Immature natural killer cell (primary cell): ENCODE measurements at places on chromosomes 12 and 14. TPM values are rescaled to one million over a fixed set of nuclear protein-coding genes. Genes with fewer than 3 reads are reported as not detected.

- H3K27me3 ChIP-seq: peaks cover 2% of the 10 kb centered on the region
- H3K27ac ChIP-seq: no peak overlapping the region
- H3K4me1 ChIP-seq: no peaks in the 10 kb centered on the region
Observed at GRCh38 chr12:75834591-75834990, 197.0 kb downstream of the PHLDA1 start.

DNA sequence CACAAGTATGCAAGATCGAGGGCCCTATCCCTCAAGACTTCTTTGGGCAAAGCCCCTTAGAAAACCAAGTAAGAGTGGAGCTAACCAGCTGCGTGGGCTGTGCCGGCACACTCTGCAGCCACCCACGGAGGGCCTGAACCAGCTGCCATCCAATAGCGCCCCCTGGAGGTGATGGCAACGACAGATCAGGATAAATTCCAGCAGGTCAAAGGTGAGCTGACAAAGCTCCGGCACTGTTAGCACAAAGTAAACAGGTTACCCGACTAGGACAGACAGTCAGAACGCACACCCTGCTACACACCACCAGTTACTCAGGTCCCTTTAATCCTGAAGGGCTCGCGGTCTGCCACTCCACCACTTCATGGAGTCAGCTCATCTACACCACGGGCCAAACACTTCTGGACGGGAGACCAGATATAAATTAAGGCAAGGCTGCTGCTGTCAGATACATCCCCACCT, 4.9 kb downstream of the ZBTB39 start:
- DNase-seq: peak; percentile 48
- no peak overlapping the region for H3K4me3 ChIP-seq
- no peak overlapping the region for H3K27ac ChIP-seq
- H3K27me3 ChIP-seq: no peaks in the 10 kb centered on the region
- H3K36me3 ChIP-seq: peaks cover 30% of the 10 kb centered on the region

- no peaks in the 10 kb centered on the region for H3K36me3 ChIP-seq
- no peaks in the 10 kb centered on the region for H3K27me3 ChIP-seq
- H3K4me1 ChIP-seq: no peaks in the 10 kb centered on the region
- no peak for DNase-seq
- H3K27ac ChIP-seq: no peak overlapping the region
Observed at GRCh38 chr12:39915249-39915648, 190.6 kb downstream of the SLC2A13 start.

DNA sequence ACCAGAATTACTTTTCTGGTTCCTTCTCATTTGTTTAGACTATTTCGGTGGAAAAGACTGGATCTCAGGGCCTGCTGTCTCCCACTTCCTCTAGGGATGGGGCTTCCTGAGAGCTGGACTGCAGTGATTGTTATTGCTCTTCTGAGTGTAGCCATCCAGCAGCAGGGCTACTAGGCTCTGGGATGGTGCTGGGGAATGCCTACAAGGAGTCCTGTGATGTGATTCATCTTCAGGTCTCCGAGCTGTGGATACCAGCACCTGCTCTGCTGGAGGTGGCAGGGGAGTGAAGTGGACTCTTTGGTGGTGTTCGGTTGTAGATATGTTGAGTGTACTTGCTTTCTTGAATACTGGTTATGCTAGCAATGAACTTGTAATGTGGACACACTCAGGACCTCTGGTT, 42.7 kb downstream of the AEBP2 start:
- peaks cover 96% of the 10 kb centered on the region for H3K4me1 ChIP-seq
- H3K27me3 ChIP-seq: no peaks in the 10 kb centered on the region
- peak overlapping the region; percentile 41 for H3K4me3 ChIP-seq
- H3K27ac ChIP-seq: peak overlapping the region; percentile 76

Gene MYO1H
- polyA plus RNA-seq: not detected

- peaks cover 2% of the 10 kb centered on the region for H3K27me3 ChIP-seq
- no peaks in the 10 kb centered on the region for H3K36me3 ChIP-seq
- no peak overlapping the region for H3K27ac ChIP-seq
- no peak for DNase-seq
- H3K4me1 ChIP-seq: no peaks in the 10 kb centered on the region
- H3K4me3 ChIP-seq: no peak overlapping the region
Observed at GRCh38 chr12:72282721-72283120, 10.6 kb downstream of the TRHDE start.

DNA sequence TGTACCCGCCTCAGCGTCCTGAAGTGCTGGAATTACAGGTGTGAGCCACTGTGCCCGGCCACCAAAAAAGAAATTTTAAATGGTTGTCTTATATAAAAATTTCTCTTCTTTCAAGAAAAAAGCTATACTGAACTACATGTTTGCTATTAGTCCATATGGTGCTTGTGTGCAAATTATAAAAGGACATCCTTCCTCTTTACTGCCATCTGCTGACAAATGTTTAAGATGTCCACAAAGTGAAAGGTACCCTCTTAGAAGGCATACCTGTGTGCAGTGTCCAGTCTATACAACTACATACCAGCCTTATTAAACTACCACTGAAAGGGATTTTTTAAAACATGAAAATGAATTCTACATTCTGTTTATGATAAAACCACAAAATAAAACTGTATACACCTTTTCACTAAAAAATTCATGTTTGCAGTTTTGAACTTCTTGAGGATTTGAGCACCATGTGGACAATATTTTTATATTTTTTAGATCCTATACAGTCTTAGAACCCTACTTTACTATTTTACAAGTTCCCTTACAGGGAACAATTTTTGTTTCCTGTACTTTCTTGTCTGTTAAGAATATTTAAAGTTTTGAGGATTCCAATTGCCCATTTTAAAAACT, 32.8 kb upstream of the TOMM20L start:
- H3K27me3 ChIP-seq: no peaks in the 10 kb centered on the region
- H3K4me1 ChIP-seq: no peaks in the 10 kb centered on the region
- no peak overlapping the region for H3K27ac ChIP-seq
- DNase-seq: peak; percentile 7
- no peak overlapping the region for H3K4me3 ChIP-seq
- H3K36me3 ChIP-seq: peaks cover 30% of the 10 kb centered on the region

GRCh38 chr14:43539210-43539609, 967.9 kb downstream of the FSCB start:
- H3K4me1 ChIP-seq: no peaks in the 10 kb centered on the region
- peaks cover 6% of the 10 kb centered on the region for H3K36me3 ChIP-seq
- no peak for DNase-seq
- H3K4me3 ChIP-seq: no peak overlapping the region

DNA sequence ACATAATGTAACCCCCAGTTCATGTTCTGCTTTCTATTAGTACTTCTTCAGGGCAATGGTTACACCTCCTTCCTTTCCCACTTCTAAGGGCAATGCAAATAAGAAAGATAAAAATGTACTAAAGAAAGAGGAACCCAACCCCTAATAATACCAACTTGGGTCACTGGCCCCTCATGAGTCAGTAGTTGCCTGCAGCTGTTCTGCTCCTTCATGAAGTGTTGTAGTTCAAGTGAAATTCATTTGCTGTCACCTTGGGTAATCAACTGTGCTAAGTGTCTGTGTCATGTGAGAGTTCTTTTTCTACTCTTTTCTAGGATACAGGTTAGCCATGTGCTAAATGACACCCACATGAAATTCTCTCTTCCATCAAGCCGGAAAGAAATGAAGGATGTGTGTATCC, 91.8 kb downstream of the PLXNC1 start:
- H3K4me1 ChIP-seq: peaks cover 48% of the 10 kb centered on the region
- H3K27ac ChIP-seq: peak overlapping the region; percentile 19
- H3K27me3 ChIP-seq: peaks cover 4% of the 10 kb centered on the region
- DNase-seq: no peak
- peaks cover 30% of the 10 kb centered on the region for H3K36me3 ChIP-seq

- peaks cover 3% of the 10 kb centered on the region for H3K27me3 ChIP-seq
- H3K4me3 ChIP-seq: peak overlapping the region; percentile 36
- H3K36me3 ChIP-seq: peaks cover 3% of the 10 kb centered on the region
- peak; percentile 28 for DNase-seq
- H3K27ac ChIP-seq: peak overlapping the region; percentile 57
- H3K4me1 ChIP-seq: peaks cover 20% of the 10 kb centered on the region
Observed at GRCh38 chr14:102323102-102323501, 3.6 kb downstream of the ZNF839 start.

DNA sequence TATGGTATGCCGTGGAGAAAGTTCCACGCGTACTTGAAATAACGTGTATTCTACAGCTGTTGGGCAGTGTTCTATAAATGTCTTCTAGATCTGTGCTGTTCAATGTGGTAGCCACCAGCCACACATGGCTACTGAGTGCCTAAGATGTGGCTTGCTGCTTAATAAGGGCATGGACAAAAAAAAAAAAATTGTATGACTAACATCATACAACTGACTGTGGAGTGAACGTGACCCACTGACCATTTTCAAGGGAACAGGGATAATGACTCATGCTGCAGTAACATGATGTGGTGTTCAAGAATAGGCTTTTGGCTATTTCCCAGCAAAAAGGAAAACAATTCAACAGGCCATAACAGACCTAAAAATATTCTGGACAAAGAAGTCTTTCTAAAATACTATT, 13.0 kb downstream of the ATG14 start:
- no peak overlapping the region for H3K27ac ChIP-seq
- no peak for DNase-seq
- H3K4me3 ChIP-seq: no peak overlapping the region

Gene PPP1R1A
- not detected for polyA plus RNA-seq

DNA sequence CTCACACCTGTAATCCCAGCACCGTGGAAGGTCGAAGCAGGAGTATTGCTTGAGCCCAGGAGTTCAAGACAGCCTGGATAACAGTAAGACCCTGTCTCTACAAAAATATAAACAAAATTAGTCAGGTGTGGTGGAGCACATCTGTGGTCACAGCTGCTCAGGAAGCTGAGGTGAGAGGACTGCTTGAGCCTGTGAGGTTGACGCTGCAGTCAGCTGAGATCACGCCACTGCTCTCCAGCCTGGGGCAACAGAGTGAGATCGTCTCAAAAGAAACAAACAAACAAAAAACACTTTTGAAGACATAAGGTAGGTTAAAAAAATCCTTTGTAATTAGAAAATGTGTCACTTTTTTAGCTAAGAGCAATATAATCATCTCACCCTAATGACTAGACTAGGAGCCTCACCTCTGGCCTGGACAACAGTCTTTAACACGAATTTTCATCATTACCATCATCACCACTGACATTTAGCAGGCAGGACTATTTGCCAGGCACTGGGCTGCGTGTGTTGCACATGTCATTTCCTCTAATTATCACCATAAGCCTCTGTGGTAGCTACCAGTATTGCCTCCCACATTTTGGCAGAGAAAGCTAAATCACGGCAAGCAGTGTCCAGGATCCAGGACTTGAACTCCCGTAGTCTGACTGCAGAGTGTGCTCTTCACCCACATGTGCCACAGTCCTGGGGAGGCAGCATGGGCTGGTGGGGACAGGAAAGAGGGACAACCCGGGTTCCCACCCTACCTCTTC, 4.6 kb upstream of the SYCP3 start:
- H3K4me3 ChIP-seq: peak overlapping the region; percentile 41
- H3K36me3 ChIP-seq: peaks cover 29% of the 10 kb centered on the region
- DNase-seq: peak; percentile 59
- H3K27me3 ChIP-seq: peaks cover 2% of the 10 kb centered on the region
- peaks cover 30% of the 10 kb centered on the region for H3K4me1 ChIP-seq

Gene EPYC
- not detected for polyA plus RNA-seq

Gene NPFF
- not detected for polyA plus RNA-seq

Gene CD163L1
- not detected for polyA plus RNA-seq

DNA sequence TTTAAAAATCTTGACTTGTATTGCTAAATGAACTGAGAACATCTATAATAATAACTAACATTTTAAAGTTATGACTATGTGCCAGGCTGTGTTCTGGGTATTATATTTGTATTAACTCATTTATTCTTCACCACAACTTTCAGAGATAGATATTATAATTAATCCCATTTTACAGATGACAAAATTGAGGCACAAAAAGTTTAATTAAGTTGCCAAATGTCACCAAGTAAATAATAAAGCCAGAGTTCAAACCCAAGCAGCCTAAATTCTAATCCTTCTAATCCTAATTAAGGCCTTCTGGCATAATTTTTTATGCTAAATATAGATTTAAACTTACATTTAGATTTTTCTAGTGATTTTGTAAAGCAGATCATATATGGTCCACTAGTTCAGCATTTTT, 17.5 kb upstream of the TUBA1A start:
- no peaks in the 10 kb centered on the region for H3K36me3 ChIP-seq
- no peak overlapping the region for H3K27ac ChIP-seq
- peaks cover 4% of the 10 kb centered on the region for H3K4me1 ChIP-seq
- peaks cover 6% of the 10 kb centered on the region for H3K27me3 ChIP-seq

DNA sequence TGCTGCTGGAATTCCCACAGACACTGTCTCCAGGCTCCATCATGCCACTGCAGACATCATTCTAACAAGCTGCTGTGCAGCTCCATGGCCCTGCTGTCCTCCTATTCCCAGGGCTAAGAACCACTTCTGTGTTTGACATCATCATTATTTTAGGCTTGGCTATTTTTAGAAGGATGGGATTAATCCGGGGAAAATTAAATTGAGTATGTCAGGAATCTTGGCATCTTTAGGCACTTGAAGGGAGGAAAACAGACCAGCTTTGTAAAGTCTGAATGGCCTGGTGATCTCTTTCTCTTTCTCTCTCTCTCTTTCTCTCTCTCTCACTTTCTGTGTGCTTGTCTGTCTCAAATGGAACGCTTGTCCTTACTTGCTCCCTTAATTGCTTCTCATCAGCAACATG, 568.3 kb upstream of the FLRT2 start:
- H3K36me3 ChIP-seq: no peaks in the 10 kb centered on the region
- no peak overlapping the region for H3K4me3 ChIP-seq
- DNase-seq: no peak
- H3K27ac ChIP-seq: no peak overlapping the region
- H3K27me3 ChIP-seq: no peaks in the 10 kb centered on the region
- H3K4me1 ChIP-seq: no peaks in the 10 kb centered on the region

Gene PMEL
- 0.44 TPM for polyA plus RNA-seq

- no peak overlapping the region for H3K27ac ChIP-seq
- no peak overlapping the region for H3K4me3 ChIP-seq
- no peaks in the 10 kb centered on the region for H3K36me3 ChIP-seq
- no peak for DNase-seq
- no peaks in the 10 kb centered on the region for H3K4me1 ChIP-seq
Observed at GRCh38 chr14:37035401-37035800, 137.0 kb downstream of the SLC25A21 start.

Gene UBR7
- 29.8 TPM for polyA plus RNA-seq

Gene PRPH
- not detected for polyA plus RNA-seq

- H3K4me1 ChIP-seq: no peaks in the 10 kb centered on the region
- H3K36me3 ChIP-seq: no peaks in the 10 kb centered on the region
- no peak overlapping the region for H3K27ac ChIP-seq
- DNase-seq: no peak
Observed at GRCh38 chr12:109685574-109686447, 27.8 kb upstream of the FAM222A start.

GRCh38 chr12:2801044-2801783, 6.4 kb downstream of the FKBP4 start:
- peaks cover 10% of the 10 kb centered on the region for H3K27me3 ChIP-seq
- no peak for DNase-seq
- H3K27ac ChIP-seq: no peak overlapping the region
- peaks cover 20% of the 10 kb centered on the region for H3K36me3 ChIP-seq

GRCh38 chr12:76486011-76486410, 73.6 kb downstream of the OSBPL8 start:
- H3K4me1 ChIP-seq: peaks cover 26% of the 10 kb centered on the region
- no peak for DNase-seq
- H3K36me3 ChIP-seq: peaks cover 5% of the 10 kb centered on the region

Gene EPS8
- 2.0 TPM for polyA plus RNA-seq

- no peaks in the 10 kb centered on the region for H3K36me3 ChIP-seq
- no peak overlapping the region for H3K27ac ChIP-seq
- peaks cover 9% of the 10 kb centered on the region for H3K4me1 ChIP-seq
- DNase-seq: peak; percentile 46
- no peaks in the 10 kb centered on the region for H3K27me3 ChIP-seq
Observed at GRCh38 chr12:49200919-49201594, 12.2 kb upstream of the TUBA1A start.

- H3K36me3 ChIP-seq: no peaks in the 10 kb centered on the region
- no peaks in the 10 kb centered on the region for H3K4me1 ChIP-seq
- H3K4me3 ChIP-seq: no peak overlapping the region
- peaks cover 30% of the 10 kb centered on the region for H3K27me3 ChIP-seq
- peak; percentile 75 for DNase-seq
Observed at GRCh38 chr14:106417224-106418049, 891.1 kb downstream of the TMEM121 start.

Gene POTEM
- polyA plus RNA-seq: not detected
